HEK293T (cell line): ENCODE measurements at places on chromosomes 2 and 18.

DNA sequence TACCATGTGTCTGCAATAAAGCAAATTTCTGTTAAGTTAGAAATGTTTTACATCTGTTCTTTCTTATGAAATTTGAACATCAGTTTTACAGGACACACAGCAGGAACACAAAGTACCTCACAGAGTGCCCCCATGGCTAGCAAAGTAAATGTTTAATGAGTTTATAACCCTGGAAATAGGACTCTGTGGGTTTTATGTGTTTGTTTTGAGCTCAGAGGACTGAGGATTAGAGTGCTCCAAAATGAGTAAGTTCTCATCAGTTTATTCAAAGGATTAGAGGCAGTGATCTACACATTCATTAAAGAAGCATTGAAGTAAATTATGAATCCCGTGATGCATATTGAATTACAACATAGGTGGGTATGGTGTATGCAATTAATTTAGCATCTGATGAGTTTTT, 281.8 kb downstream of the GULP1 start:
- DNase-seq = peak; percentile 35

DNA sequence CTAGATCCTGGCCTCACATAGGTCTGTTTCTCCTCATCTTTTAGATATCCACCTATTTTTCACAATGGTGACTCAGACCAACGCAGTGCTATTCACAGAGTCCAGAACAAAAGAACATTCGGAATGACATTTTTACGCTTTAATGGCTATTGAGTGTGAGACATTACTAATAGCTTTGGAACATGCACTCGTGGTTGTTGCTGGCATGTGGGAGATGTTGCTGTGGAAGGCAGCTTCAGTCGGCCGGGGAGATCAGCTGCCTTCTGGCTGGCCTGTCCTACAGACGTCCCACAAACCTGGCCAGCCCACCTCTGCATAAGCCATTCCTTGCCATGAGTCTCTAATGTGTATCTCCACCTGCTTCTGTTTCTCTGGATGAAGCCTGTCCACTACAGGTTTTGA, 3.4 kb downstream of the MBP start:
- no peak for DNase-seq

DNA sequence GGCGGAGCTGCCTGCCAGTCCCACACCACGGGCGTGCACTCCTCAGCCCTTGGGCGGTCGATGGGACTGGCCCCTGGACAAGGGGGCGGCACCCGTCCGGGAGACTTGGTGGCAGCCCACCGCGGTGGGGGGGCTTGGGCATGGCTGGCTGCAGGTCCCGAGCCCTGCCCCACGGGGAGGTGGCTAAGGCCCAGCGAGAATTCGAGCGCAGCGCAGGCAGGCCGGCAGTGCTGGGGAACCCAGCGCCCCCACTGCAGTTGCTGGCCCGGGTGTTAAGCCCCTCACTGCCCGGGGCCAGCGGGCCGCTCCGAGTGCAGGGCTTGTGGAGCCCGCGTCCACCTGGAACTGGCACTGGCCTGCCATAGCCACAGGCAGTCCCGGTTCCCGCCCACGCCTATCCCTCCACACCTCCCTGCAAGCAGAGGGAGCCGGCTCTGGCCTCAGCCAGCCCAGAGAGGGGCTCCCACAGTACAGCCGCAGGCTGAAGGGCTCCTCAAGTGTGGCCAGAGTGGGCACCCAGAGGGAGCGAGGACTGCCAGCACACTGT, 742.9 kb upstream of the DDX18 start:
- no peak for DNase-seq

- no peak for DNase-seq
Measured at GRCh38 chr2:66576561-66577320, 141.8 kb downstream of the MEIS1 start.

- no peak for DNase-seq
Measured at GRCh38 chr2:66494708-66495107, 59.8 kb downstream of the MEIS1 start.

DNA sequence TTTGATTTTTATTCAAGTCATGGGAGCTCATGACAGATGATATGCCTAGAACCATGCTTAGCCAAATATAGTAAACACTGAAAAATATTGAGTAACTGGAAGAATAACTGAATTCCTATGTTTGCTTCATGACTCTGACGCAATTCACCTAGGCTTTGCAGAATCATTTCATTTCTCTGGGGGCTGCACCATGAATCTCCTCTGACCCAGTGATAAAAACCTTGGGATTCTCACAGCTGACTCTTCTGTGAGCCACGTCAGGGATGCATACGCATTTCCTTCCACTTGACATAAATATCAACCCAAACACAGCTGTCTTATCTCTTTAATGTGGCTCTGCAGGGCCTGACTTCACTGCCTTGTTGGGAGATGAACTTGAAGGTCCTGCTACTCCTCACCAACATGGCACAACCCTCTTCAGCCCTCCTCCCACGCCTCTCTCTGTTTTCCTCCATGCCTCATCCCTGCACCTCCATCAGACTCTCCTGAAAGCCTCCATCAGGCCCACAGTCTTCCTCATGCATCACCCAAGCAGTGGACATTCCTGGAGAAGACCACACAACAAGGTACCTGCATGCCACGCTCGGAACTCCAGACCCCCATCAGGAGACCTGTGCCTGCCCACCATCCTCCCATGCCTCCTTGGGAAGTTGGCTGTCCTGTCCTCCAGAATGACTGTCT, 29.8 kb downstream of the COL6A3 start:
- DNase-seq = no peak

GRCh38 chr2:188571543-188572303, 280.0 kb downstream of the GULP1 start:
- DNase-seq = no peak

- DNase-seq = no peak
Measured at GRCh38 chr2:190530248-190530900, 4.1 kb downstream of the NEMP2 start.

DNA sequence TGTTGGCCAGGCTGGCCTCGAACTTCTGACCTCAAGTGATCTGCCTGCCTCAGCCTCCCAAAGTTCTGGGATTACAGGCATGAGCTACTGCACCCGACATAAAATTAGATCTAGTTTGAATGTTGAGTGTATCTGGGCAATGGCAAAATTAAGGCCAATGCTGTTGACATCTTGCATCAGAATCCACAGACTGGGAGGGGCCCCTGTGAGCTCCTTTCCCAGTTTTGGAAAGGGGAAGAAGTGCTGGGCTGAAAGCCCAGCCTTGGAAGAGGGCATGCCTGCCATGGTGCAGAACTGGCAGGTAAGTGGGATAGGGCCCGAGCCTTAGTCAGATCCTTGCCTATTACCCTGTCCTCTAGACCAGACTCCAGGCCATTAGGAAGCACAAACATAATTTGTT, 4.5 kb upstream of the MYOM1 start:
- no peak for DNase-seq

DNA sequence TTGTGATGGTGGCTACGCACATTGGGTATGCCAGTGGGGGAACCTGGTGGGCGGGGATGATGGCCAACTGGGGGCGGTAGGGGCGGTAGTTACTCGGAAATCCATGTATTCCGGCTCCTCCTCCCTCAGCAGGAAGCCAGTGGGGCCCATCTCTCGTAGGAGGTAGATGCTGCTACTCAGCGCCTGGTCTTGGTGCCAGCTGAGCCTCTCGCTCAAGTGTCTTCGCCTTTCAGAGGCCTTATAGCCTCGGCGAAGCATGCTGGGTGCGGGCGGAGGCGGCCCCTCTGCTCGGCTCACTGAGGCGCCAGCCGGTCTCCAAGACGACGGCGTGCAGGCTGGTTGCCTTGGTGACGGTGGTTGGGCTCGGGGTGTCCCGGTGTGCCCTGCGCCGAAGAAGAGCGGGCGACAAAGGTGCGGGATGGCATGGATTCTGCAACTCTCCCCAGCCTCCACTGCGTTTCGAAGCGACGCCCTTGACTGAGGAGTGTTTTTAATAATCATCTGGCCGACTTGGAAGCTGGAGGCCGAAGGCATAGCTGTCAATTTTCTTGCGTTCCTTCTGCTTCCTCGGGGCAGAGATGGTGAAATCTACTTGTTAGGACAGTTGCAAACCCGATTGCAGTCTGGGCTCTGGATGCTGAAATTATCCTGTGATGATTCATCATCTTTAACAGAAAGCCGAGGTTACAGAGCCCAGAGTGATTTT, at the start of gene ZSWIM2:
TSS of gene ZSWIM2 (minus strand) at position 298 of the 706 bp plus-strand sequence. CDS start at position 258, 40 bp downstream.
- peak; percentile 58 for DNase-seq

DNA sequence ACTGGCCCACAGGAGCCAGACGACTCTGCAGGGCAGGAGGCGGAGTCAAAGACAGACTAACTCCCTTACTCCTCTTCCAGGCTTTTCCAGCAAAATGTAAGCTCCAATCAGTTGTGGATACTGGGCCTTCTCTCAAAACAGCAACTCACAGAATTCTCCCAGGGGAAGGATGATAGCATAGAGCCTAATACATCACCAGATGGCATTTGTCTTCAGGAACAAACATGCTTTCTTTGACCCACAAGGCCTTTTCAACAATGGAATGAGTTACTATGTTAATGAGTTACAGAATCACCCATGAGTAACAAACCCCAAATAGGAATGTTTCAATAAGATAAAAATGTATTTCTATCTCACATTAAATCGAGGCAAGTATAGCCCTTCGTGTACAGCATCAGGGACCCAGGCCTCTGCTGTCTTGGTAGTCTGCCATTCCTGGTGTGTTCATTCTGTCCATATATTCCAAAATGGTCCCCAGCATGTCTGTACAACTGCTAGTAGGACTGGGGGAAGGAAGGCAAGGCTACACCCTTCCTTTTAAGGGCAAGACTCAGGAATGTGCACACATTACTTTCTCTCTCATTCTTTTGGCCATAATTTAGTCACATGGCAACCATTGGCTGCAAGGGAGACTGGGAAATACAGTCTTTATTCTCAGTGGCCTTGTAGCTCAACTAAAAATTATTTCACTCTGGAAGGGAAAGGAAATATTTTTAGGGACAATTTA, 76.4 kb downstream of the BOD1L2 start:
- DNase-seq = no peak

DNA sequence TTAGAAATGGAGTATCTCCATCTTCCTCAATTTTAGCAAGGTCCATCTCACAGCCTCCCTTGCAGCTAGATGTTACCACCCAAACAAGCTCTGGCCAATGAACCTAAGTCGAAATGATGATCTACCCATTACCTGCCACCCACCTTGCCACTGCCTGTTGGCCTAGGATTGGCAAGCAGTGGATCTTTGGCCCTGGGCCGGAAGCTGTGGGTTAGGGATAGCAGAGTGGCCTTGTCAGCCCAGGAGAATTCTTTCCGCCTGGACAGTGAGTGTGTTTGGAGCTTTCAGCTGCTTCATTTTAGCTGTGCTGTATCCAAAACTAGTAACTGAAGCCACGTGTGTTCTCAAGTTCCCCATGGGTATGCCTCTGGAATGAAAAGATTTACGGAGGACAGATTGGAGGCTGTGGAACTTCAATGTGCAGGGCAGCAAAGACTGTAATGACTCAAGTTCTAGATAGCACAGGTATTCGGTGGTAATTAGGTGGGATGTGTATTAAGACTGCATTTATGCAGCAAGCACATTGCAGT, 7.7 kb upstream of the PARD6G start:
- no peak for DNase-seq

DNA sequence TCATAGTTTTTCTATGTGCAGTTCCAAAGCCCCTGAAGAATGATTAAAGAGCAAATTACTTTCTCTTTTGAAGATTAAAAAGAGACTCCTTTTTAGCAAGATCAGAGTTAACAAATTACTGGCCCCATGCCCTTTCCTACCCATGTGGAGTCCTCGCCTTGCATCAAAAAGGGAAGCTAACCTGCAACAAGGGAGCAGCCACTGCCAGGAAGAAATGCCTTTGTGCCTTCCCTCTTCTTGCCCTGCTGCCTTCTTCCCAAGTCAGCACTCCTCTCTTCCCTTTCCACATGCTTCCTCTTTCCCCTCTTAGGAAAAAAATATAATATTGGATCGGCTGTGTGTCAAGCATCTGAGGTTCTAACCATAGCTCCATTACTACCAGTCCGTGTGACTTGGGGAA, 37.1 kb upstream of the CYP1B1 start:
- DNase-seq = no peak

- no peak for DNase-seq
Measured at GRCh38 chr2:237296756-237297155, 117.2 kb downstream of the COL6A3 start.

- no peak for DNase-seq
Measured at GRCh38 chr18:59795882-59796281, 98.7 kb upstream of the CCBE1 start.

DNA sequence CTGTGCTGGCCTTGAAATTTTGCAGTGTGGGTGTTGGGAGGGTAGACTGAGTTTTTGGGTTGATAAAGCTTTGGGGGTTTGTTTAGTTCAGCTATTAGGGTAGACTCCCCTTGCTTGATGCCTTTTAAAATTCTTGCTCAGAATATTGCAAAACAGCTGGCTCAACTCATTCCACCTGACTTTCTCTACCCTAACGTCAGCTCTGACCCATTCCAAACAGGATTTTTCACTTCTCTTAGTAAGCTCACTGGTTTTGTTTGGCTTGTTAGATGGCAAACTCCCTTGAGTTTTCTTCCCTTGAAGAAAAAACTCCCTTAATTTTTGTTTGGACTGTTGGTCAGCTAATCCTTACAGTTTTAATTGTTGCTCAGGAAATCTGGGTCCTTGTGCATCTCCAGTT, 195.1 kb upstream of the DTNA start:
- no peak for DNase-seq

- DNase-seq = peak; percentile 70
Measured at GRCh38 chr2:43221763-43222474, 4.5 kb downstream of the ZFP36L2 start.

DNA sequence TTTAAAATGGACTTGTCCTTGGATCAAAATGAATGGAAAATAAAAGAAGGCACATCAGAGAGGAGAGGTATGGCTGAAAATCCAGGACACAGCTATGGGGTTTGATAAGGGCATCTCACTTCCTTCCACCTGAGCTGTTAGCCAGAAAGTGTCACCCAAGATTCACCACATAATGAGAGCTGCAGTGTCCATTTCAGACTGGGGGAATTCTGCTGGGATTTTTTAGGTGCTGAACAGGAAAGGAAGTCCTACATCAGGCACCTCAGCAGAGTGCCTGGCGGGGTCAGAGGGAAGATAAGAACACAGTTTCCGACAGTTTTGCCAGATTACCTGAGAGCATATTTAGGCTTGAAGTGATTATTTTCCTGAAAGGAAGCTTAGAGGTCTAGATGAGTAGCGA, 187.6 kb upstream of the HNMT start:
- no peak for DNase-seq

- DNase-seq = no peak
Measured at GRCh38 chr2:231883468-231883881, 42.7 kb downstream of the NPPC start.

- no peak for DNase-seq
Measured at GRCh38 chr2:172395503-172395902, 31.9 kb upstream of the ITGA6 start.

- no peak for DNase-seq
Measured at GRCh38 chr2:11343368-11343649, 1.1 kb downstream of the ROCK2 start.
